ENCODE measurements at places on chromosomes 6 and 20.

DNA sequence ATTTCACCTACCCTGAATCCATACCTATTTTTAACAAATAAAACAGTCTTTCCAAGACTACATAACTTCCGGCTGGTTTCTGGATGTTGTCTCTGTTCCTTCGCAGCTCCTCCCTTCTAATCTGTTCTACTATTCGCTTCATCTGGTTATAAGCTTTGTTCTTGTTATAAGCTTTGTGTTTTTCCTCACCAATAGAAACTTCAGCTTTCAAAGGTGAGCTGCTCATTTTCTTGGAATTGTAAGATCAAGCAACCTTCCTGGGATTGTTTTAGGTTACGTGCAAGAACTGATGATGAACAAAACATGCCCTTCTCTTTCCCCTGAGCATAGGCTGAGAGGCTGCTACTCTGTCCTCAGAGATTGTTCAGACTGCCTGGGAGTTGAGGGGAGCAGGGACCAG, 2.1 kb downstream of the GFOD1 start:
- no peak for DNase-seq

DNA sequence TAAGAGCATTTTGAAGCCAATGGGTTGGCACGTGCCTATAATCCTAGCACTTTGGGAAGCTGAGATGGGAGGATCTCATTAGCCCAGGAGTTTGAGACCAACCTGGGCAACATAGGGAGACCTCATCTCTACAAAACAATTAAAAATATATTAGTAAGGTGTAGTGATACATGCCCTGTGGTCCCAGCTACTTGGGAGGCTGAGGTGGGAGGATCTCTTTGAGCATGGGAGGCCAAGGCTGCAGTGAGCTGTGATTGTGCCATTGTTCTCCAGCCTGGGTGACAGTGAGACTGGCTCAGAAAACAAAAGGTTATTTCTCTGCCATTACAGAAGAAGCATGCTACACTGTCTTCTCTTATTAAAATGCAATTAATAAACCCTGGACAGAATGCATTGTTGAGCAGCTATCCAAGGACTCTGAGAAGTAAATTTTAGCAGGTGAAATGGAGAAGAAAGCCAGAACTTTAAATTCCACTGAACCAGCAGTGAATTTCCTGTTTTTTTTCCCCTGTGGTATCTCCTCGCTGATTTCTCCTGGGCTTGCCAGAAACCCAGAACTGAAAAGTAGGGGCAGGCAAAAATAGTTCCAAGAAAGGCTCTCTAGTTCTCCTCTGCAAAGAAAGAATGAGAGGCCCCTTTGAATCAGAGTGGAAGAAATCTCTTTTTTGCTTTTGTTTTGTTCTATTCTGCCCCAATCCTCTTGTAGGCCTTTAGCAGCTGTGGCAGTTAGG, 8.4 kb downstream of the AMD1 start:
- DNase-seq: no peak

DNA sequence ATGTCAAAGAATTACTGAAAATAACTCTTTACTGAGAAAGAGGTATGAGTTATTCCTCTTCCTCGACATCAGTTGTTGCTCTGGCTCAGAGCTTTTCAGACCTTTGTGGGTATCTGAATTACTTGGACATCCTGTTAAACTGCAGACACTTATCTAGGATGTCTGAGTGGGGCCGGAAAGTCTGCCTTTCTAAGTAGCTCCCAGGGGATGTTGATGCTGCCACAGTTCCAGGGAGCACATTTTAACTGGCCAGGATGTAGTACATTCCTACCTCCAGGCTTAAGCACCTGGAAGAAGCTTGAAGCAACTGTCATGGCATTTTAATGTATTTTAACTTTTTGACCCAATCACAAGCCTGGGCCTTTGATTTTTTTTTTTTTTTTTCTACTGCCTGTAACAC, 265.8 kb upstream of the PLCB4 start:
- DNase-seq: no peak

- no peak for DNase-seq
Measured at GRCh38 chr6:166713434-166714186, 86.6 kb upstream of the RPS6KA2 start.

DNA sequence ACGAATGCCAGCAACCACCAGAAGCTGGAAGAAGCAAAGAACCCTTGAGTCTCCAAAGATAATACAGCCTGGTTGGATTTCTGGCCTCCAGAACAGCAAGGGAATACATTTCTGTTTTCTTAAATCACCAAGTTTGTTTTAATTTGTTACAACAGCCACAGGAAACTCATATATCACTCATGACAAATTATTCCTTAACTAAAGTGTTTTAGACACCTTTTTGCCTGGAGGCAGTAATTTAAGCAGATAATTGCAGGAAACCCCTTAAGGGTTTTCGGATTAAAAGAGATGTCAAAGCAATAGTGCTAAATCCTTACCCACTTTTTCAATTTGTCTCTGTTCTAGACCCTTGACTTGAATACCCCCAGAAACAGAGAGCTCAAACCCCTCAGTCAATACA, 1050.0 kb downstream of the EPHA7 start:
- no peak for DNase-seq

GRCh38 chr20:51228763-51229162, 205.9 kb upstream of the KCNG1 start:
- no peak for DNase-seq

- DNase-seq: no peak
Measured at GRCh38 chr20:6265204-6265904, 142.5 kb upstream of the FERMT1 start.

Data from Right ventricle myocardium superior (tissue), 1 donor.